ENCODE measurements at places on chromosomes 2 and 18. TPM values are rescaled to one million over a fixed set of nuclear protein-coding genes. Genes with fewer than 3 reads are reported as not detected.

- DNase-seq: peak; percentile 36
Measured at GRCh38 chr18:33495278-33495677, 54.8 kb upstream of the CCDC178 start.

- peak; percentile 19 for DNase-seq
Measured at GRCh38 chr2:170122883-170123547, 54.9 kb upstream of the MYO3B start.

Gene REG3G
- not detected for total RNA-seq

Gene CDH2
- 89.2 TPM for total RNA-seq

GRCh38 chr2:37323176-37323780, 1.4 kb downstream of the PRKD3 start:
- DNase-seq: peak; percentile 35
